ENCODE measurements at places on chromosomes 2 and 18.

DNA sequence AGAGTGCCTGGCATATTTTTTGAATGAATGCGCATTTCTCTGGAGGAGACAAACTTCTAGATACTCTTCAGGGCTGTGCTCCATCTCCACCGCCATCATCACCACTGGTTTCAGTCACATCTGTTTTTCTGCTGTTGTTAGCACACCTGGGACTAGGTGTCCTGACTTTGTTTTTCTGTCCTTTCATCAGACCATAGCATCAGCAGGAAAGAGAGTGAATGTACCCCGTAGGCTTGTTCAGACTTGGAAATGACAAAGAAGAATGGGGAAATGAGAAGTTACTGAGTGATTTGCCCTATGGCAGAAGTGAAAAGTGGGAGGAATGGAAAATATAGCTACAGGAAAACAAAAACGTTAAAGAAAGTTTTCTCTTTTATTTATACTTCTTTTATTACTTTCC, 965.2 kb upstream of the FANCL start:
- DNase-seq: no peak

DNA sequence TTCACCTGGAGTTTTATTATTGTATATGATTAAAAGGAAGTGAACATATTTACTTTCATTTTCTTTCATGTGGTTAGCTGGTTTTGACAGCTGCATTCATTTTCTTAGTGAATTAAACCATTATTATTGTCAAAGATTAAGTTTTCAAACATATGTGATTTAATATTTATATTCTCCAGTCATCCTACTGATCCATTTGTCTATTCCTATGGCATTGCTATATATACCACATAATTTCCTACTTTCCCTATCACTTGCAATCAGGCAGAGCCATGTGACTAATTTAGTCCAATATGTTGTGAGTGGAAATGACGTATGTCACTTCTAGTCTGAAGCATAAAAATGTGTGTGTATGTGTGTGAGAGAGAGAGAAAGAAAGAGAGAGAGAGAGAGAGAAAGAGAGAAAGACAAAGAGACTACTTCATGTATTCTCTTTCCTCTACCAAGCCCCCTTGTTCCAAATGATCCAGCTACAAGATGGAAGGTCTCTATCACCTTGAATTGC, 12.0 kb upstream of the TACR1 start:
- no peak for DNase-seq

- no peak for DNase-seq
Observed at GRCh38 chr2:132670496-132671150, 618 bp upstream of the LYPD1 start.

DNA sequence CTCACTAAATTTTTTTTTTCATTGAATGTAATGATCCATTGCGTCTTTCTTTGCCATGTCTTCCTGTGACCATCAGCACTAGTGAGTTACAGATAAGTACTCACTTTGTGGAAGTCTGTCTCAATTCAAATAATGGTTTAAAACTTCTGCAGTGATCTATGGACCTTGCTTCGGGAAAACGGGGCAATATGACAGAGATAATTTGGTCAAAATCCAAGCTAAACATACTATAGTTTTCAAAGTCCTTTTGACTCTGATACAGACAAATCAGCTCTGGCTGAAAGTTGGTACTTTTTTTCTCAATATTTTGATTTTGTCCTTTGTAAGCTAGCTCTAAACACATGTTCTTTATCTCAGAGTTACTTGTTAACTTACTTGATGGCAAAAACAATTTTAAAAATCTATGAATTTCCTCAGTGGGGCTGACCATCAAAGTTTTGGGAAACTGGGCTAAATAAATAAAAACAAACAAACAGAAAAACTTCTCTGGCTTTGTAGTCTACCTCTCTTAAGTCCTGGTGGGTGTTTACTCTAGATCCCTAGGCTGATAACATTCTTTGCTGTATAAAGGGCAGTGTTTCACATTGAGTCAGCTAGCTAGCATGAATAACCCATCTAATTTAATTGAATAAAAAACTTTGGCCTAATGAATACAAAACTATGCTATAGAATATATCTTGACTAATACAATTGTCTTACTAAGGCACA, 327.6 kb downstream of the RDH14 start:
- no peak for DNase-seq

GRCh38 chr2:98346311-98347236, at the start of gene CNGA3:
Gene CNGA3 (plus strand): TSS chr2:98346456. CDS start chr2:98369976, 23,520 bp downstream.
- no peak for DNase-seq

- DNase-seq: no peak
Observed at GRCh38 chr2:228426502-228427216, 245.2 kb upstream of the SPHKAP start.

DNA sequence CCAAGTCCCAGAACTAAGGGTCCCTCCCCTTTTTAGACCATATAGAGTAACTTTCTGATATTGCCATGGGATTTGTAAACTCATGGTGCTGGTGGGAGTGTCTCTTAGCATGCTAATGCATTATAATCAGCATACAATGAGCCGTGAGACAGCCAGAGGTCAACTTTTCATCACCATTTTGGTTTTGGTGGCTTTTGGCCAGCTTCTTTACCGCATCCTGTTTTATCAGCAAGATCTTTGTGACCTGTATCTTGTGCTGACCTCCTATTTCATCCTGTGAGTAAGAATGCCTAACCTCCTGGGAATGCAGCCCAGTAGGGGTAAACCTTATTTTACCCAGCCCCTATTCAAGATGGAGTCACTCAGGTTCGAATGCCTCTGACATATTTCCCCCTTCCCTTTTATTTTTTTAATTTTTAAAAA, 148.2 kb downstream of the PHLPP1 start:
- no peak for DNase-seq
